ENCODE measurements at places on chromosomes 2 and 18.

- DNase-seq: no peak
- no peaks in the 10 kb centered on the region for H3K27me3 ChIP-seq
- no peaks in the 10 kb centered on the region for H3K36me3 ChIP-seq
- H3K4me1 ChIP-seq: peaks cover 14% of the 10 kb centered on the region
- no peak overlapping the region for H3K27ac ChIP-seq
- H3K4me3 ChIP-seq: peak overlapping the region; percentile 11
Observed at GRCh38 chr2:31324016-31324633, 90.2 kb downstream of the EHD3 start.

GRCh38 chr2:239581352-239581901 lies 180.6 kb upstream of the HDAC4 start:
- no peak overlapping the region for H3K27ac ChIP-seq
- no peak for DNase-seq
- H3K4me1 ChIP-seq: no peaks in the 10 kb centered on the region
- no peaks in the 10 kb centered on the region for H3K27me3 ChIP-seq
- H3K4me3 ChIP-seq: no peak overlapping the region

GRCh38 chr18:22324191-22325131 lies 93.3 kb downstream of the CTAGE1 start:
- DNase-seq: peak; percentile 59
- no peaks in the 10 kb centered on the region for H3K27me3 ChIP-seq
- H3K36me3 ChIP-seq: no peaks in the 10 kb centered on the region
- H3K4me3 ChIP-seq: no peak overlapping the region

DNA sequence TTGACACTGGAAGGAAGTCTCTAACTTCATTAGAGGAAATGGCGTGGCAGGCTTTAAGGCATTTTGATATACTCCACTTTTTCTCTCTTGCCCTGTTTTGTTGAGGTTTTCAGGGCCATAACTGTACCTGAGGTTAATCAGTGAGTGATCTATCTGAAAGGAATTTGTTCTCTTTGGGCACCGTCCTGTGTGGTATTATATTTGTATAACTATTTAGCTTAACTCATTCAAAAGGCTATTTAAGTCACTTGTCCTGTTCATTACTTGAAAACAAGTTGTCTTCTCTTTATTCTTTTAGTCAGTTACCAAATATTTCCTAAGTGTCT lies 180.4 kb downstream of the NEDD4L start:
- H3K27ac ChIP-seq: peak overlapping the region; percentile 84
- H3K36me3 ChIP-seq: no peaks in the 10 kb centered on the region
- H3K4me1 ChIP-seq: peaks cover 23% of the 10 kb centered on the region
- H3K27me3 ChIP-seq: no peaks in the 10 kb centered on the region
- DNase-seq: no peak

DNA sequence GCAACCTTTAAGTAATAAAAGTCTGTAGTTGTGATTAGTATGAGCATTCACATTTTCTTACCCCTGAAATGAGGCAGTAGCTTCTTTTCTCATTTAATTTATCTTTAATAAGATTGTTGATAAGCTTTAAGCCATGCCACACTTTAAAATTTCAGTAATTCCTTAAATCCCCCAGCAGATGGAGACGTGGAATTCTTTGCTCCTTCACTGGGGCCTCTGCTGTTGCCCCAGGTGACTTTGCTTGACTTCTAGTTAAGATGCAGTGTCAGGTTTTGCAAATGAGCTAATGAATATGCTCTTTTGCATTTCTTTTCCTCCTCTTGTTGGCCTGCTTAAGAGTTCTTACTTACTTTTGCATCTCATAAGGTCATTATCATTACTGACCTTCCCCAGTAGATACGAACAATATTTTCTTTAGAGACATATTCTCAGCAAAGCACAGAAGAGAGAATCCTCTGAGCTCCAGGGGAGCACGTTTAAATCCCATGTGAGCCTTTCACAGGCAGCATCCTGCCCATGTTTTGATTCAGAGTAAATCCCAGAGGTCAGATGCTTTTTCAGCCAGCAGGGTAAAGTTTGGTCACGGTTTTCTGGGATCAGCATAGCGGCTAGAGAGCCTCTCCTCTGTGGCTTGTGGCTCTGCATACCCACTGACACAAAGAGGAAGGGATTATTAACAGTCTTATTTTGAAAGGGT lies 222.9 kb downstream of the PTPRM start:
- H3K36me3 ChIP-seq: no peaks in the 10 kb centered on the region
- H3K4me1 ChIP-seq: no peaks in the 10 kb centered on the region
- H3K27ac ChIP-seq: peak overlapping the region; percentile 0
- no peak overlapping the region for H3K4me3 ChIP-seq
- DNase-seq: no peak

- DNase-seq: no peak
- H3K36me3 ChIP-seq: no peaks in the 10 kb centered on the region
- no peak overlapping the region for H3K27ac ChIP-seq
- no peaks in the 10 kb centered on the region for H3K4me1 ChIP-seq
- H3K4me3 ChIP-seq: no peak overlapping the region
- H3K27me3 ChIP-seq: no peaks in the 10 kb centered on the region
Observed at GRCh38 chr18:41906528-41907146, 48.4 kb upstream of the PIK3C3 start.

DNA sequence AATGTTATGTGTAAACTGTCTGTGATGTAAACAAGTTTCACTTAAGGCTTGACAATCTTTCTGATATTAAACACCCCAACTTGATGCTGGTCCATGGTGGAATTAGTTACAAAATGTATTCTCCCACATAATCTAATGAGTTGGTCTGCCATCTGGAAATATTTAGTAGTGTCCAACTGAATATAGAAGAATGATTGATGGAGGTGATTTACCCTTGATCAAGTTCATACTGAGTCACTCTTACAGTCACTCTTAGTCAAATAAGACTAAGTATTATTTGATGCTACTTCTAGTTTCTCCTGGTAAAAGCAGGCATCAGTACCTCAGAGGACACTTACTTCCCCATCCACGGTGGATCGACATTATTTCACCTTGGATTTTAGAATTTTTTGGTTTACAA lies 198.1 kb downstream of the SATB2 start:
- H3K36me3 ChIP-seq: no peaks in the 10 kb centered on the region
- no peaks in the 10 kb centered on the region for H3K4me1 ChIP-seq
- H3K27ac ChIP-seq: no peak overlapping the region
- H3K4me3 ChIP-seq: no peak overlapping the region

DNA sequence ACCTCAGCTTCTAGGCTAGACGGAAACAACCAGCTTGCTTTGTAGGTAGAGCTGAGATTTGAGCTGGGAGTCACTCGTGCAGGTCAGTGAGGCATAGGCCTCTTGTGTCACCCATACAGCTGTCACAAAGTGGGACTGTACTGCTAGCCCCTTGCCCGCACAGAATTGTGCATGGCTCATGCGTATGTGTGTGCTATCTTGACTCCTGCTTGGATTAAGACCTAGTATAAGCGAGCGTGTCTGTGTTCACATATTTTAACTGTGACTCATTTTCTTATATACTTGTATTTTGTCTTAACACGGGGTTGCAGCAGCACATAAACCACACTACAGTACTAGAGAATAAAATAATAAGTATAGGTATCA lies 20.1 kb downstream of the CEP68 start:
- DNase-seq: no peak
- H3K4me3 ChIP-seq: no peak overlapping the region
- H3K36me3 ChIP-seq: peaks cover 4% of the 10 kb centered on the region
- H3K4me1 ChIP-seq: peaks cover 24% of the 10 kb centered on the region
- H3K27ac ChIP-seq: peak overlapping the region; percentile 80
- no peaks in the 10 kb centered on the region for H3K27me3 ChIP-seq

GRCh38 chr2:101479328-101479727 lies 4.4 kb upstream of the RFX8 start:
- no peak overlapping the region for H3K4me3 ChIP-seq
- peaks cover 4% of the 10 kb centered on the region for H3K4me1 ChIP-seq
- peaks cover 9% of the 10 kb centered on the region for H3K27me3 ChIP-seq
- no peak for DNase-seq
- no peak overlapping the region for H3K27ac ChIP-seq

GRCh38 chr2:20520128-20520527 lies 73.3 kb downstream of the RHOB start:
- no peaks in the 10 kb centered on the region for H3K27me3 ChIP-seq
- no peak overlapping the region for H3K4me3 ChIP-seq
- peaks cover 19% of the 10 kb centered on the region for H3K4me1 ChIP-seq
- no peak for DNase-seq
- no peaks in the 10 kb centered on the region for H3K36me3 ChIP-seq
- no peak overlapping the region for H3K27ac ChIP-seq
